Brain pericyte (primary cell): ENCODE measurements at places on chromosomes 2 and 18.

DNA sequence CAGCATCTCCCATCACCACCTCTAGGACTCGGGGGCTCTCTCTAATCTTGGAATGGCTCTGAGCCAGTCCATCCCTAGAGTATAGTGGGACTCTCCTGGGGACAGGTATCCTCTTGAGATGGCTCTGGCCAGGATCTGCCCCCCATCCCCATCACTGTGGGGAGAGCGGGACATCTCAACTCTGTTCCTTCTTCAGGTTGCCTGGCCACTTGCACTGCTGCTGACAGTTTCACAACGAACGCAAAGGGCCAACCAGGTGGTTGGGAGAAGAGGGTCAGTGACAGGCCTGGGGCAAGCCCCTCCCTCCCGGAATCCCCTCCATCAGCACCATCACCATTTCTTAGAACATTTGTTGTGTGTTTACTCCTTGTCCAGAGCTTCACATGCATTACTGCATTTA lies 62.6 kb downstream of the CIB4 start:
- DNase-seq: no peak

DNA sequence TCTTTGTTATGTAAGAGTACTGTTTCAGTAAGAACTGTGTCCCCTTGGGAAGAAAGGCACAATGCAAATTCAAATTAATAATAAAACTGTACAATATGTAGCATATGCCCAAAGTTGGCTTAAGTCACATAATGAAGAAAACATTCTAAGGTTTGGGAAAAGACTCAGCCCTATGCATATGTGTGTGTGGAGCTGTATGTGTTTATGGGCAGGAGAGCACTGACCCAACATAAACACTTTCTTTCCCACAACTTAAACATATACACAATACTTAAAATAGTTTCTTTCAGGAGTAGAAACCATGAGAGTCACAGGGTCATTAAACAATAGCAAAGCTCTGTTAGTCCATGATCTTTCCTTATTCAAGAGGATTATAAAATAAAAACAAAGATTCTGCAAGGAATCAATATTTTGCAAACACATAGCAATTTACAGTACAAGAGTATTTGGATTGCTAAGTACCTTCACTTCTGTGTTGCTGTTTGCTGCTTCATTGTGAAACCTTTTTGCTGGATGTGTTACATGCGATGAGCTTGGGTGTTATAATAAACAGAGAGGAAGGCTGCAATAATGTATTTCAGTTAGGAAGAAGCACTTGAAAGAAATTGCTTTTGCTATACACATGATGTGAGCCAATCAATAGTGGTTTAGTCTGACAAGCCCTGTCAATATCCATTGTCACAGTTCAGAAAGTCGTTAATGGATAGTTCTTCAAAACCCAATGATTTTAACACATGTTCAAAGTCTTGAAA lies 347.3 kb downstream of the ARHGAP15 start:
- DNase-seq: peak; percentile 32

GRCh38 chr2:238053191-238053776 lies 7.5 kb upstream of the SCLY start:
- no peak for DNase-seq

- DNase-seq: no peak
These were observed 1389.1 kb upstream of the TMEFF2 start for GRCh38 chr2:193583638-193584400.

GRCh38 chr2:217954051-217954450 lies 48.7 kb downstream of the TNS1 start:
- no peak for DNase-seq

- DNase-seq: no peak
These were observed 48.1 kb downstream of the GALNT3 start for GRCh38 chr2:165745916-165746315.

- no peak for DNase-seq
These were observed 1075.2 kb upstream of the NRXN1 start for GRCh38 chr2:52107124-52107523.

DNA sequence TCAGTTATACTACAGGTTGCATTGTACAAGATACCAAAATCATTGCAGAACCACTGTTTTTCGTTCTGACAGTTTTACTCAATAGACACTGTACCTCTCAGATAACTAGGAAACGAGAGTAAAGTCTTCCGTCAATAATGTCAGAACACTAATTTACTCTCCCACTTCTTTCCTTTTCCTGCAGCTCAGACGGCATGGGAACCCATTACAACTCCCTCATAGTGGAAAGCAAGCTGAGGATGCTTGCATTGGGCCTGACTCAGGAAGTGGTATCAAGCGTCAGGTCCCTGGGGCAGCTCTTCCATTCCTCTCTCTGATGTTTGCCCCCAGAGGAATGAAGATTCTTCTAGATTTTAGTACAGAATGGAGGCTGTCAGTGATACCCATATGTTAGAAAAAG lies 23.9 kb upstream of the FHL2 start:
- no peak for DNase-seq

DNA sequence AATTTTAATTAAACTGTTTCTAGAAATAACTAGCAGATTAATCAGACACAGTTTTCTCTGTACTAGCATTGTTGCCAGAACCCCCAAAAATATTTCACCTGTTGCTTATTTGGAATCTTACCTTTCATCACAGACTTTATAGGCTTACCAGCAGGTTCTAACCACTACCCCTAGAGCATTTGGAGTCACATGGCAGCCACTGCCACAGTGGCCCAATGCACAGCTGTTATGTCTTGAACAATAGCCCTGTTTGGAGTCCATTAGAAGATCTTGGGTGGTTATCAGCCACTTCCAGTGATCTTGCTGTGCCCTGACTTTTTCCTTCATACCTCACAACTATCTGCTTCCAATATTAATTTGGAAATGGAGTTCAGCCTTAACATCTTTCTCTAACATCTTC lies 186.2 kb upstream of the TANK start:
- no peak for DNase-seq

GRCh38 chr2:155404433-155405002 lies 706.0 kb downstream of the KCNJ3 start:
- no peak for DNase-seq

GRCh38 chr2:176830362-176830761 lies 382.2 kb upstream of the HNRNPA3 start:
- DNase-seq: no peak

DNA sequence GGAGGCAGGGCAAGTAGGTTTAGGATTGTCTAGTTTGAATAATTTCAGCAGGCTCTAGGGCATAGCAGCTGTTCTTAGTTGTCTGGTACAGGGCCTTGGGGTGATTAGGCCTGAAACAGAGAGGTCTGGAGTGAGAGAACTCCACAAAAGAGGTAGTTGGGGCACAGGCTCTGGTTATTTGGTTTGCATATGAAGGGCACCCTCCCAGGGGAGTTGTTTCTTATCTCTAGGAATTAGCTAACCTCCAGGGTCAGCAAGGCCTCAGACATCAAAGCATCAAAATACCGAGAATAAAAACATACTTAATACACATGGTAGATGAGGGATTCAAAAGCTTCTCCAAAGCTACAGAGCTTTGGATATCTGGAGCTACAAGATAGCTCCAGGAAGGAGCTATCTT lies 38.3 kb upstream of the SLC14A2 start:
- DNase-seq: no peak

GRCh38 chr2:166270376-166270775 lies 105.4 kb downstream of the SCN9A start:
- DNase-seq: no peak

GRCh38 chr2:100990166-100990565 lies 11.9 kb upstream of the RPL31 start:
- no peak for DNase-seq

DNA sequence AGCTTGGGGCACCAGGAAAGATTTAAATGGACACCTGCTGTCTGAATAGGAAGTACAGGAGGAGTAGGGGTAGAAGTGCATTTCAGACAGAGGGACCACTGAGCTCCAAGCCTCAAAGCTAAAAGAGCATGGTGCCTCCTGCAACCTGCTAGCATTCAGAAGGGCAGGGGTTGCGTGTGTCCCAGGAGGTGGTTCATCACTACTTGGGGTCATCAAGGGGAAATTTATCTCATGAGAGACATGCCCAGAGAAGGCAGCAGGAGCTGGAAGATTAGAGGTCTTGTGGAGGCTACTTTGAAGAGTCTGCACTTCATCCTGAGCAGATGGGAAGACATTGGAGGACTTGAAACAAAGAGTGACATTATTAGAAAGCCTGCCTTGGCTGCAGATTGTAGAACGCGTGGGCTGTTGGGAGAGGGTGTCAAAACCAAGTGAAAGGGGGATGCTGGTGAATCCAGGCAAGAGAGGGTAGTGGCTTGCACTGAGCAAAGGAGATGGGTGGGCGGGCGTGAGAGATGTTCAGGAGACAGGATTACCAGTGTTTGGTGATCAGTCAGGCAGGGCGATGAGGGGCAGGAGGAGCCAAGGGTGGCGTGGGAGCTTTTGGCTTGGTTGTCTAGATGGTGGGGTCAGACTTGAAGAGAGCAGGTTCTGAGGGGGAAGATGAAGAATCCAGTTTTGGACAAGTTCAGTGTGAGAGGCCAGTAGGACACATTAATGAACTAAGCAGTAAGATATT lies 154.0 kb downstream of the DYSF start:
- DNase-seq: no peak

DNA sequence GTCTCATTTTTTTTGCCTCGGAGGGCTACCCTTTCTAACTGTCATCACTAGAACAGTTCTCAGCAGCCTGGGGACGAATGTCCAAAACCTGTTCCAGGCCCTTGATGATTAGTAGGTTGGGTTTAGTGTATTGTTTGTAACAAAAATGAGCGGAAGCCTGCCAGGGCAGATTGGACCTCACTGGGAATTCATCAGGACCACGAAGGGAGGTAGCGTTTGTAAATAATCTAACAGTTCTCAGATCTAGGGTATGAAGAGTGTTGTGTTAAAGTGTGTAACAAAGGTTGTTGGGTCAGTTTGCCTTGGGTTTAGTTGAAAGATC lies 799 bp downstream of the CEP68 start:
- no peak for DNase-seq

DNA sequence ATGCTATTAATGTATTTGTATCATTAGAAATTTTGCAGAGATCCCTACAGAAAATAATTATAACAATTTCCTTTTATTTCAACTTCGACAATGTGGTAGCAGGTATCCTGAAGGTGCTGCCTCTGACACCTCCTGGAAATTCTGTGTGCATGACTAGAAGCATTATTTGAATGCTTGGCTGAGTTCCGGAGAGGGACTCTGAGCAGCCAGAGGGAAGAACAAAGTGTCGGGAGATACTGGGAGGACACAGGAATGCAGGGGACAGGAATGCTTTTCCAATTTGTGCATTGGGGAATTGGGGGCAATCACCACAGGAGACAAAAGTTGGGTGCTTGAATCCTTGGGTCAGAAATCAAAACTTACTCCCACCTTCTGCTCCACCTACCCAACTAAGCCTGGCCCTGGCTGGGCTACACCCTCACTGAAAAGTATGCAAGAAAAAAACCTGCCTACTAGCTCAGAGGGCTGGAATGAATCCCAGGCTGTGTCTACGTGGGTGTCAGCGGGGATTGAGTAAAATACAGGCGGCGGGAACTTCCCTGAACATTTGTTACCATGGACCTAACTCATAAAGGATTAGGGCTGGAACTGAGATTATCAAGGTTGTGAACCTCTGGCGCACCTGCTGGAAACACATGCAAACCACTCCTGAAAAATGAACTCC lies 299.3 kb downstream of the SOX11 start:
- no peak for DNase-seq

GRCh38 chr2:237296756-237297155 lies 117.2 kb downstream of the COL6A3 start:
- no peak for DNase-seq

GRCh38 chr2:29129586-29130281 lies 14.5 kb downstream of the CLIP4 start:
- DNase-seq: no peak

GRCh38 chr2:208927867-208928266 lies 496.0 kb upstream of the MAP2 start:
- DNase-seq: no peak

GRCh38 chr2:158315000-158315399 lies 141.6 kb downstream of the CCDC148 start:
- DNase-seq: no peak
